ENCODE measurements at places on chromosomes 11 and 22.

DNA sequence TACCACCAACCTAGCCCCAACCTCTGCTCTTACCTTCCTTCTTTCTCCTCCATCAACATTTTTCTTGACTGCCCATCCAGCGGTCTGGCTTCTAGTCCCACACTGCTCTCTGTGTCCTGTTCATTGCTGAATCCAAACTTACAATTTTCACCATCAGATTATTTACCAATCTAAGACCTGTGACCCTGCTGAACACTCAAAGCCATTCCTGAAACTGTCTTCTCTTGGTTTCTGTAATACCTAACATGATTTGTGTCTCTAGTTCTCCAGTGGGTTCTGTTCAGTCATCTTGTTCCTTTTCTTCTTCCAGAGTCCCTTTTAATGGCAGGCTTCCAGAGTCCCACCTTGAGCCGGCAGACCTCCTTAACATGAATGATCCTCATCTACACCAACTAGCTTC is 24.1 kb downstream of the RRAS2 start:
- no peak for DNase-seq

- DNase-seq: no peak
Measured at GRCh38 chr11:114293201-114293711, 2.9 kb upstream of the NNMT start.

- no peak for DNase-seq
Measured at GRCh38 chr11:111155021-111155420, 90.5 kb upstream of the POU2AF2 start.

DNA sequence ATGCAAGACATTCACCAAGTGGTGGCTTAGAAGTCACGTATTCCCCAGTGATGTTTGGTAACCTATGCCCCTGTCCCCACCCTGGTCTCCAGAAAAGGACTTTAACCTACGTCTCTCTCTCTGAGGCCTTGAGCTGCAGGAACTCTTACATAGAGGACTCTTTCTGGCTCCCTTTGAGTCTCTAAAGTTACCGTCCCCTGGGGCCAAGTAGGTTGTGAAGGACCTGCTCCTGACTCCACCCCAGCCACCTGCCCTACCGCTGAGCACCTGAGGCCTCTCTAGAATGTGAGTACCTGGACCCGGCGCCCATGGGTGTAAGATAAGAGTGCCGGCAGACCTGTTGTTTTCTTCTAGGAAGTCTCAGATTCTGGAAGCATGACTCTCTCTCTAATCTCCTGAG is 95.4 kb downstream of the TIMP3 start:
- no peak for DNase-seq

DNA sequence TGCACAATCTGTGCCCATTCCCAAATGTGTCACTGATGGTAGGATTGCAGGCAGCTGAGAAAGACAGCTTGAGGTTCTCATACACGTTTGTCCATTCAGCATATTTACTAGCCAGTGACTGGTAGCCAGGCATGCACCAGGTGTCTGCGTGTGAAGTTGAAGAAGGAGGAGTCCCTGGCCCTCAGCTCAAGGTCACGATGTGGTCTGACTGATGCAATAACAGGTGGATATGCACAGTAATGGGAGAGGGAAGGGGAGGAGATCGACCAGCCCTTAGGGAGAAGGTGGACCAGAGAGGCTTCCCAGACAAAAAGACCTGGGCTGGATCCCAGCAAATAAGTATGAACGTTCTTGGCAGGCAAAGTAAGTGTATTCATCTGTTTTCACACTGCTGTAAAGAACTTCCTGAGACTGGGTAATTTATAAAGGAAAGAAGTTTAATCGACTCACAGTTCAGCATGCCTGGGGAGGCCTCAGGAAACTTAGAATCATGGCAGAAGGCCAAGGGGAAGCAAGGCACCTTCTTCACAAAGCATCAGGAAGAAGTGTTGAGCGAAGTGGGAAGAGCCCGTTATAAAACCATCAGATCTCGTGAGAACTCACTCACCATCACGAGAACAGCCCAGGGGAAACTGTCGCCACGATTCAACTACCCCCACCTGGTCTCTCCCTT is 96.0 kb downstream of the MN1 start:
- DNase-seq: no peak

DNA sequence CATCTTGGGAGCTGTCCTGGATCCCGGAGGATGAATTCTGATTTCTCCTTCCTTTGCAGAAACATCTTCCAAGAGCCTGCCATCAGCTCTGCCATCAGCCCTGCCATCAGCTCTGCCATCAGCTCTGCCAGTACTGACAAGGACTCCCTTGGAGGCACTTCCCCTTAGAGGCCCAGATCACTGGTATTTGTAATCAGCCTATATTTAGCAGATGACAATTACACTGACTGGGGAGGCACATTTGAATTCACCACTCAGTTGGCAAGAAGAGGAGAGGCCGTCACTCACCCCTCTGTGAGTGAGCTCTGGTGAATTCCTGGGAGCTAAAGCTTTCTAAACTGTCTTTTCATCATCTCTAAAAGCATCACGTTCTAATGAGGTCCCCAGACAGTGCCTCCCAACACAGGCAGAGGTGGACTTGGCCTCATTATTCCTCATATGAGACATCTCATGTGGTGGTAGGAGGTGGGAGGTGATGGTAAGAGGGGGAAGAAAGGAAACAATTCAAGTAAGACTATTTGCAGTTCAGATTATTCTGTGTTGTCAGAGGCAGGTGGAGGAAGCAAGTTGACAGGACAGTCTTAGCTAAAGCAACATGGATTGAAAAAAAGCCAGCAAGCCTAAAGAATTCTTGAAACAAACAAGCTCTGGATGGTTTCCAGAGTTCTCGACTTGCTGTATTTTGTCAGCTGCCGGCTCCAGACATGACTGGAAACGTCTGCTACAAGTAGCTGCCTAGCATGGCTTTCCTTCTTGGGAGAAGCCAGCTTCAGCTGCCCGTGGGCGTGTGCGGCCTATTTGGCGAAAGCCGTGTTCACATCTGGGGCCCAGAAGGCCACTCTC is 771.7 kb downstream of the TBC1D22A start:
- DNase-seq: no peak

- no peak for DNase-seq
Measured at GRCh38 chr11:115317277-115318185, 186.7 kb downstream of the CADM1 start.

DNA sequence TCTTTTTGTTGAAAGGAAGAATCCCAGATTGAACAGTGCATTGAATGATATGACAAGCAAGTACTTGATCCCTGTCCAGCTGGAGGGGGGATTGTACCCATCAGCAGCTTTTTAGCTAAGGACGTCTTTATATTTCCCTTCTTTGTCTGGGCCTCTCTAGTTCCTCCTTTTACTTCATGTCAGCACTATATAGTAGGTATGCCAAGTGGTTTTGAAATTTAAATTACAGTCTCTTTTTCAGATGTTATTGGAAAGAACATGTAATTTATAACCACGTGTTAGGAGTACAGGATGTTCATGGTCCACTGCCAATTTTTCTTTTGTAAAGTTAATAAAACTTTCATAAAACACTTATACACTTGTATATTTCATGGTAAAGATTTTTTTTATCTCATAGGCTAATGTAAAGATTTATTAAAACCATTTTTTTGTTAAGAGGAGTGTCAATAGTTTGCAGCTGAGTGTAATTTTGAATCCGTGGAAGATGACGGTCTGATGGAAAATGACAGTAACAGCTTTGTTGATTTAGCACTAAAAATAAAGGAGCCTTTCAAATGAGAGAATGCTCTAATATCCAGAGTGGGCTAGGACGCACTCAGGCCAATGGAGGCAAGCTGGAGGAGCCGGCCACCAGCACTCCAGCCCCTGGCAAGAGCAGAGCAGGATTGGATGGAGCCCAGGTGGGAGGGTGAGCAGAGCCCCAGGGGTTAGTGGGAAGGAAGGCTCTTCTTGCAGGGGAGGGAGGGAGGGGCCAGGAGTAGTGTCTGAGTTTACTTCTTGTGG is 488.3 kb downstream of the INSC start:
- no peak for DNase-seq

GRCh38 chr11:112828421-112828820 is 132.8 kb upstream of the NCAM1 start:
- no peak for DNase-seq

- no peak for DNase-seq
Measured at GRCh38 chr22:46853191-46853590, 90.7 kb downstream of the TBC1D22A start.

DNA sequence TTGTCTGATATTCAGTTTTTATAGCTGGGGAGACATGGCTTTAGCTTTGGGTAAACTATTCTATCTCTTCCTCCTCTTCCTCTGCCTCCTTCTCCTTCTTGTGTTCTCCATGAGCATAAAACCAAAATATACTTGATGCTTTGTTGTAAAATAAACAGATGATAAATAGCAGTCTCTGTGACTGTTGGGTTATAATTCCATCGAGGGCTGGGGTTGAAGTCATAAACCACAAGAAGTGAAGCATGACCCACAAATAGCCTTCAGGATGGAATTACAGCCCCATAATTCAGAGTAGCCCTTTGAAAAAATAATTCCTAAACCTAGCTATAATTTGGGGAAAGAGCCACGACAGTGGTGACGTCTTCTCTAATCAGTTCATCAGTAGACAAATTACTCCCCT is 177.7 kb downstream of the SNX19 start:
- no peak for DNase-seq

DNA sequence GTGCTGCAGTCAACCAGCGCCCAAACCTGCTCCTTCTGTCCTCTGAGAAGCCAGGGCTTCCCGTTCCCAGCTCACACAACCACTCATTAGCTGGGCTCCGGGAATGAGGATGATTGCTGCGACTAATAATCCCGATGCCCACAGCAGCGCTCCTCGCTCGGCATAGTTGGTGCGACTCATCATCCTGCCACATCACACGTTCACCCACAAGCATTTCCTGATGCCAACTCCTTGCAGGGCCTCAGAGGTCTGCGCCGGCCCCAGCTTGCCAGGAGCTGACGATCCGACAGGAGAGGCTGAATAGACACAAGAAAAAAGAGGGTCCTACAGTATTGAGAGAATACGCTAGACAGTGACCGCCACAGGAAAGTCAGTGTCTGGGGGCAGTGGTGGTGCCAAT is 10.6 kb upstream of the CSNK1E start:
- DNase-seq: no peak

DNA sequence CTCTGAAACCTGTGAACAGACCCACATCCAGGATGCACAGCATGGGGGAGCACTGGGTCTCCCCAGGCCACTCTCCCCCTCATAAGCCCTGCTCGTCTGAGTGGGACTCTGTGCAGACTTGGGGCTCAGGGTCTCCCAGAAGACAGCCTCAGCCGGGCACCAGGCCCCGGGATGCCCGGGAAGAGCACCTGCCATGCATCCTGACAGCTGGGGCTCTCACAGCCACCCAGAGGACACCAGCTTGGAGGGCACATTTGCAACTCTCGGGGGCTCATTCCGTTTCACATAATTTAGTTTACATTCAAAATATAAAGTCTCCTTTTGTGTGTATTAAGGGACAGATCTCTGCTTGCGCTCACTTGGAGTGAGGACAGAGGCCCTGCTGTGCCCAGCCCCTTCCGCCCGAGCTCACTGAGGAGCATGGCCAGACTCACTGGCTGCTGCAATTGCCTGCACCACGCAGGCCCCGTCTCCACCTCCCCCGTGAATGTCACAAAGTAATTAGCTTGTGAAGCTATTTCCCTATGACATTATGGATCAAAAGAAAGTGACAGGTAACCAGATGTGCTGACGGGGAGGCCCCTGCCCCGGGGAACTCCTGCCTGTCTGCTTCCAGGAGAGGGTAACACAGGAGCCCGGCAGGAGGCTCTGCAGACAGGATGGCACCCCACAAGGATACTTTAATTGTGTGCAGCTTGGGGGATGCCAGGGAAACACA is 275.6 kb downstream of the BRD1 start:
- no peak for DNase-seq

- no peak for DNase-seq
Measured at GRCh38 chr11:78906566-78906965, 331.9 kb upstream of the NARS2 start.

- DNase-seq: no peak
Measured at GRCh38 chr11:94771951-94772350, 3.8 kb downstream of the AMOTL1 start.

DNA sequence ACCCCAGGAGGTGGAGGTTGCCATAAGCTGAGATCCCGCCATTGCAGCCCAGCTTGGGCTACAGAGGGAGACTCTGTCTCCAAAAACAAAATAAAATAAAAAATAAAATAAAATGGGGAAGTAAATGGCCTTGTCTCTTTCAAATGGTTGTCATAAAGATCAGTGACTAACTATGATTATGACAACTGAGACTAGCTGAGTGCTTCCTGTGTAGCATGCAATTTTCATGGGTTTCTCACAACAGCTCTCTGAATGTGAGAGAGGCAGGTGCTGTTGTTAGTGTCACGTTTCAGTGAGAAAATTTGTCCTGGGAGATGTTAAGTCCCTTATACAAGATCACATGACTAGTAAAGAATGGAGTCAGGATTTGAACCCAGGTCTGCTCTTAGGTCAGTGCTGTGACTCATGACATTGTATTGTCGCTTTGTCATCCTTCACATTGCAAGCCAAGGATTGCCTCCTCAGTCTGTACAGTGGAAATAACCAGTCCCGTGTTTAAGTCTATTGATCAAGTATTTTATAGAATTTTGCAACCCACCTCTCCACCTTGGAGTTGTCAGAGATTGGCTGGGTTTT is 163.3 kb upstream of the CCDC90B start:
- DNase-seq: no peak

GRCh38 chr11:70542406-70542805 is 144.1 kb downstream of the CTTN start:
- no peak for DNase-seq

- no peak for DNase-seq
Measured at GRCh38 chr11:970319-970871, 44.7 kb downstream of the AP2A2 start.

DNA sequence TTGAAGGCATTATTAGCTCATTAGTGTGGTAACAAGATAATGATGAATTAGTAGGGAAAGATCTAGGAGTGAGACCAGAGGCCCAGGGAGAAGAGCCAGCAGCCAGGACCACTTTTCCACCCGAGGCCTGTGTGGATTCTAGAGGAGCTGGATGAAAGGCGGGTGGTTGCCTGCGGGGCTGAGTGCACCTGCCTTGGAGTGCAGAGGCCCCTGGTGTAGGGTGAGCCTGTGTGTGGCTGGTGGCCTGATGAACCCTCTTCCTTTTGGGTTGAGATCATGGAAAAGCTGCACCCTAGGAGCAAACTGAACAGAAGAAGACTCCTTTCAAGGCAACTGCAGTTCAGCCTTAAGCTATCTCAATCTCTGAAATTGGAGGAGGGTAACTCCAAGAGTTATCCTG is 5.9 kb upstream of the TP53AIP1 start:
- DNase-seq: no peak

DNA sequence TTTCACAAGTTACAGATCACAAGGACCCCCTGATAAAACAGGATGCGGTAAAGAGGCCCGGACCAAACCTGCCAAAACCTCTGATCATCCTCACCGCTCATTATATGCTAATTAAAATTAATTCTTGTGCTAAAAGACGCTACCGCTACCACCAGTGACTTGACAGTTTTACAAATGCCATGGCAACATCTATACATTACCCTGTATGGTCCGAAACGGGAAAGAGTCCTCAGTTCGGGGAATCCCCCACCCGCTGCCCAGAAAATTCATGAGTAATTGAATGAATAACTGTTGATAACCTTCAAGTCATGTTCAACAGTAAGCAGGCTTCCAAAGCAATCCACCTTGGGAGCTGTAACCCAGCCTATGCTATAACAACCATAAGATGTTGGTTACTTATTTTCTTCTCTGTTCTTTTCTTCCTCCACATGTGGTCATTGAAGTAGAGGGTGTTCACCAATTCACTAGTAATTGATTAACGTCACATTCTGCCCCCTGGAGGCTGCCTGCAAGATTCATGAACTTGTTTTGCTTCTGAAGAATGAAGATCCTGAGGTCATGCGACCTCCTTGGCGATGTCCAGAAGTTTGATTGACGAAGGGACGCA is 20.6 kb downstream of the APOBEC3H start:
- DNase-seq: peak; percentile 63

GRCh38 chr11:29171360-29171950 is 845.4 kb downstream of the KCNA4 start:
- no peak for DNase-seq
